ENCODE measurements at places on chromosomes 7 and 10.

GRCh38 chr10:67246066-67246555, 320.3 kb downstream of the LRRTM3 start:
- DNase-seq = no peak

DNA sequence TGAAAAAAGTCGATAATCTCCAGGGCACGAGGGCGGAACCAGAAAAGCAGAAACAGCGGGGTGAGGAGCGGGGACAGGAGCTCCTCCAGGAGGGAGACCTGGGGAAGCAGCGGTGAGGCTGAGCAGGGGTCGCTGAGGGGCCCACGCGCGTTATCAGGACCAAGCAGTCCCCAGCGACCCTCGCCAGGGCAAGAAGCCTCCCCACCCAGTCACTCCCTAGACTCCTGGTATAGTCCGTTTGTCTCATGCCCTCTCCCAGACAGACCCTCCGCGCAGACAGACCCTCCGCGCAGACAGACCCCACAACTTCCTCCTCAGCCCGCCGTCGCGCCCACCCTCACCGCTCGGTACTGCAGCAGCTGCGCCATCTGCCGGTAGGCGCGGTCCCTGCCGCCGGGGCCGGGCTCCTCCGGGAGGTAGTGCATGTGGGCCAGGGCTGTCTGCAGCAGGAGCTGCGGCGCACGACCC, 6.3 kb downstream of the ATG9B start:
- no peak for DNase-seq

DNA sequence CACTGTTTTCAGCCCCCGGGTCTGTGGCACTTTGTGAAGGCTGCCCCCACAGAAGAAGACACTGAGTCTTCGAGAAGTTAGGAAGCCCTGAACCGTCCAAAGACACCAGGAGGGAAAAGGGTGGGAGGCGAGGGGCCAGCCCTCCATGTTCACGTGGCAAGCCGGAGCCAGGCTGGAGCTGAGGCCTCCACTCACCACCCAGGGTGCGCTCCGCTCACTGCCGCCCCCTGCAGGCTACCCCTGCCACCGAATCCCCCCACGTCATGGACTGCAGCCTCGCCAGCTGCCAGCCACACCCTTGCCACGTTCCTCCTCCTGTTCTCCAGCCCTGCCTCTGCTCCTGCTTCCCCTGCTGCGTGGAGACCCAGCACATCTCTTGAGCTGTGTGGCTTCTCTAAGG, 59.0 kb upstream of the EN2 start:
- DNase-seq = no peak

DNA sequence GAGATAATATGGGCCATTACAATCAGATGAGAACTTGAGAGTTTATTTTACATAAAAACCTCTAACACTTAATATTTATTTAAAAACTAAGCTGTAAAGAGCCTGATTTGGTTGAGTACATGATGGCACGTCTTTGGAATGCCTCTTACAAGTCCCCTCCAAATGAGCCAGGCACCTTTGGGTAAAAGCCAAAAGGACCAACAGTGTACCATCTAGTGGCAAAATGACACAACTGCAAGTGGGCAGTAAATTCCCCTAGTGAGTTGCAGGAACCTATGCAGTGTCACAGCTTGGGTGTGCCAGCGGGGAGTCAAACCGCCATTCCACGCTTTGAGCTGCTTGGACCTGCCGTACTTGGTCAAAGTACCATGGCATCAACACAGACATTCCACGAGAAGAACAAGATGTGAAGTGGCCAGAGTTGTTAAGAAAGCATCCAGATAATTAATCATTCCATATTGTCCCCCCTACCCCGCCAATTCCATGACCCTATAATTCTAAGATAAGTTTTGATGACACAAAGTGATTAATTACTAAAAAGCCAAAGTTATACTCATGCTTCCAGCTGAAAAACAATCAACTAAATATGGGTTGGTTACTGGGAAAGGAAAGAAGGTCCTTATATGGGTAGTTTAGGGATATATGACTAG, 115.2 kb downstream of the SORBS1 start:
- peak; percentile 70 for DNase-seq

DNA sequence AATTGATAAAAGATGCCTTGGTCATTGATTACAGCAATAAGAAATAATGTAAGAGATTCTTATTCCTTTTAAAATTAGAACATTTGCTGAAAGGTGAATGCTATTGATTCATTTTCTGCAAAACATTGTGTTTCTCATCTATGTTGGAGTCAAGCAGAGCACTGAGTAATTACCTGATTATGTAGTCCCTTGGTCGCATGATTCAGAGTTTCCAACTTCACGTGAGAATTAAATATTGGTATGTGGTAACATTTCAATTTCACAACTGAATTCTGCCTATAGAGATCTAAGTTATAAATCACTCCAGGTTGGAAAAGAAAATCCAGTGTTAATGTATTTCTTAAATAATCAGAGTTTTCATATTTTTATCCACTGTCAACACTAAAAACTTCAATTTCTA, 701.4 kb downstream of the PHTF2 start:
- no peak for DNase-seq

DNA sequence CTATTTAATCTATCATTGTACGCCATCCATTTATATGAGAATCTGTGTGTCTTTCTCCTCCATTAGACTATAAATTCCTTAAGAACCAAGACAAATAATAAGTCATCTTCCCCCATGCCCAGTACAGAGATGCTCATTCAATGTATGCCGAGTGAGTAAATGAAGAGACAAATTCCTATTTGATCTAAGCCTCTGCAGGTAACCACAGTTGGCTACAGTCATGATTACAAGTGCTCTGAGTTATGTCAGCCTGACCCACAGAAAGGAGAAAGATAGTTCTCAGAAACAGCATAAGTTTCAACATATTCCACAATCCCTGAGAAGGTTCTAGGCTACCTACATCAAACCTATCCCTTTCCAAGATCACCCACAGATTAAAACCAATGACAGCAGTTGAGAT, 46.1 kb downstream of the MPP7 start:
- DNase-seq = no peak

DNA sequence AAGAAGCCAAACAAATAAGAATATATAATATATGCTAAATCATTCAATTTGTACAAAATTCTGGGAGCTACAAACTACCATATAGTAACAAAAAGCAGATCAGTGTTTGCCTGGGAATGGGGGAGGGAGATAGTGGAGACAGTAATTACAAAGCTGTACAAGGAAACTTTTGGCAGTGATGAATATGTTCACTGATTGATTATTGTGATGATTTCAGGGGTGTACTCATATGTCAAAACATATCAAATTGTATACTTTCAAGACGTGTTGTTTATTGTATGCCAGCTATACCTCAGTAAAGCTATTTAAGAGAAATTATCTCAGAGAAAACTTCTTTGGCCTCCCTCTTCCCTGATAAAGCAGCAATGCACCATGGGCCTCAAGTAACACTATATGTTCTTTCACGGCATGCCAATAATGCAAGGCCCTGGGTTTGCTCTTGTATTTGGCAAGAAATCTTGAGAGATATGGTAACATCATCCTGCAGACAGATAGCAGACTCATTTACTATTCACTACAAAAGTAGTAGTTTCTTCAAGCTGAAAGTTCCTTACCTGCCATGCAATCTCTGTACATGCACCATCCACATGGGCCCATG, 133.5 kb downstream of the HBP1 start:
- no peak for DNase-seq

DNA sequence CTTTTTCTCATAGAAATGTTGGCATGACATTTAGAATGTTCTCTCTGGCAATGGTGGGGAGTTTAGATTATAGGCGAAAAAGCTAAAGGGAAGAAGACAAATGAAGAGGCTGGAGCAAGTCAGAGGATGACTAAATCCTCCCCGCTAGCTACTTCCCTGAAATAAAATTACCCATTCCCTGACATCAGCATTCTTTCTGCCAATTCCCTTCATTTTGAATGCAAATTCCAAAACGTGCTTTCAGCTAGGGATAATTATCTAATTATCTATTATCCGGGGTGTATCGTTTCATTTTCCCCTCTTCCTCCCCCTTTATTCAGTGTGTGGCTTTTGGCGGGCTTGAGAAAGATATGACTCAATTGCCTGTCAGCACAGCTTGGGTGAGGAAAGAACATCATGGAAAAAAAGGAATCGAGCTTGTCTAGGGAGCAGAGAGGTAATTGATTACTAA, 672.3 kb downstream of the TNS3 start:
- DNase-seq = no peak

GRCh38 chr7:199483-200249, 7.3 kb downstream of the FAM20C start:
- DNase-seq = no peak

DNA sequence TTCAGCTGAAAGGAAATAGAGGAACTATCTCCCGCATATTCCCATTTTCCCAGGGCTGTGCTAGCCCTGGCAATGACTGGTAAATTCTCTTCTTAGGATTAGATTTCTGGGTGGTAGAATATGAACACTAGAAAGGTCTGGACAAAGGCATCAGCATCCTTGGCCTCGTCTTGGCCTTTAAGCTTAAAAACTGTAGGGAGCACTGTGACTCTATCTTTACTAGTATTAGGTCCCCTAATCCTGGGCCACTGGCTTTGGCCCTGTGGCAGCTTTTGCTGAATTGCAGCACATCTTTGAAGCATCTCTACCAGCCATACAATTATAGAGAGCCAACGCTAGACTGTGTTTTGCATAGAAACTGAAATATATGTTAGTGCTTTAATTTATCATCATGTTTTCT, 41.5 kb upstream of the EBLN1 start:
- no peak for DNase-seq

- no peak for DNase-seq
These were observed 821.0 kb upstream of the CELF2 start for GRCh38 chr10:10196701-10197100.

- DNase-seq = no peak
These were observed 203.3 kb downstream of the SEC23IP start for GRCh38 chr10:120095875-120096274.

GRCh38 chr7:123397746-123398338, 136.6 kb downstream of the IQUB start:
- DNase-seq = no peak

DNA sequence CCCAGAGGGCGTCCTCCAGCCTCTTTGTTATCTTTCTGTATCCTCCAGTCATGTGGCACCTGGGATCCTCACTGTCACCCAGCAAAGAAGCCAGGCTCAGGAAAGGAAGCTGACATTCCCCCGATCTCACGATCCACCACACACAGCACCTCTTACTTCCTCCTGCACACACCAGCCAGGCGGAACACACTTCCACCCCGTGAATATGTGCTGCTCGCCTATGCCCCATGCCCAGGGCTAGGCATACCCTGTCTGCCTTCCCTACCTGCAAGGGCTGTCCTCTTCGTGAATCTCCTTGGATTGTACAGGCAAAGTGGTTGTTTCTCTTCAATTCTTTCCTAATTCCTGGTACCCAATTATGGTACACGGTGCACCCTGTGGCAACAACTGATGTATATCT, 191.0 kb downstream of the TNS3 start:
- DNase-seq = no peak

DNA sequence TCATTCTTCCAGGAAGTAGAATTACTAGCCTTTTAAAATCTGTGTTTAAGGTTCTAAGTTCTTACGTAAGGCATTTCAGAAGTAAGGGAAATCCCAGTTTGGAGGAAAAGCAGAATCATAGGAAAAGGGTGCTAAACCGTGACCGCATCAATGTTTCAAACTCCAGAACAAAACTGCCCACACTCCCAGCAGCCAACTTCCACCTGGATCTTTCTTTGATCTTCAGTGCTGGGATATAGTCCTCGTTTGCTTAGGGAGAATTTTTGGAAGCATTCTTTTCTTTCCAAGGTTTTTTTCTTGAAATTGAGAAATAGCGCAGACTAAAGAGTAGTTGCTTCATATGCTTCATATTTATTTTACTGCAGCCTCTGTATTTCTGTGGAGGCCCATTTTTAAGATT, 8.9 kb downstream of the PROSER2 start:
- no peak for DNase-seq

DNA sequence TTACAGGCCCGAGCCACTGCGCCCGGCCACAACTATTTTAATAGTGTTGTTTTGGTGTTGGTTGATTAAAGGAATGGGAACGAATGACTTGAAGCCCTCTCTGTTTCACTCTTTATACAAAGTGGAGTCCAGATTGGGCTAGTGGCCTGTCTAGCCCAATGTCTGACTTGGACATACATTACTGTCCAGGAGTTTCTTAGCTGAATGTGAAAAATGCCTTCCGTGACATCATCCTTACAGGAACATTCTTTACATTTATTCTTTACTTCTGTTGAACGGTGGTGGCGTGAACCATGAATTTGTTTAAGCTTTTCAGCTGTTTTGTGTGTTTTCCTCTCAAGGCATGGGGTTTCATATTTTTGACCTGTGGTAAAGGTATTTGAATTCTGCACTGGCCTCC, 67.9 kb downstream of the DAGLB start:
- DNase-seq = no peak

GRCh38 chr7:35839860-35840854, 39.3 kb downstream of the SEPTIN7 start:
- DNase-seq = no peak

DNA sequence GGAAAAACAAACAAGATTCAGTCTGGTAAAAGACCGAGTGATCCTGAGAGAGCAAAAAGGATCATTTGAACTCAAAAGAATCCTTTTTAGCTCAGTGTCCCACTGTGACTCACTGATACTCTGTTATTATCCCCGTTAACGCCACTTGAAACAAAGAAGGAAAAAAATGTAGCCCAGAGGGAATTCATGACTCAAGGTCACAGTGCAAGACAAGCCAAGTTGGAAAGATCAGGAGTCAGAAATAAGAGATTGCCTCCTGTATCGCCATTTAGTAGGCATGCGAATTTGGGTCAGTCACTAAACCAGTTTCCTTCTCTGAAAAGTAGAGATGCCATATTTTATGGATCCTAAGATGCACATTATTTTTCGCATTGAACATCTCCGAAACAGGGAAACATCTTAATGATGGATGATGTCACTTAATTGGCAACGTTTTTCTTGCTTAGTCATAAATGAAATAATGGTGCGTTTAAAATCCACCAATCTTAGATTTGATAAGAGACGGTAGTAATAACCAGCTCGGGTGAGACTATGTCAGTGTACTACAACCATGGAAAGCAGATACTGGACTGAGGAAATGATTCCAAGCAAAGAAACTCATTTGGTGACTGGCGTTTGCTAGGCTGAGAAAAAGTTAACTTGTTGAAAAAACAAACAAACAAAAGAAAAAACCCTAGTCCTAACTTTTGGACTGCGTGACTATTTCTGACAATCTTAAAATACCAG, 502.0 kb upstream of the CELF2 start:
- DNase-seq = no peak

GRCh38 chr10:14111208-14111607, 219.5 kb downstream of the FRMD4A start:
- DNase-seq = no peak

- no peak for DNase-seq
These were observed 79.7 kb upstream of the PODXL start for GRCh38 chr7:131636092-131636491.

GRCh38 chr10:58404001-58404400, 18.8 kb downstream of the TFAM start:
- DNase-seq = no peak

GRCh38 chr7:7247658-7248057, 65.3 kb downstream of the C1GALT1 start:
- DNase-seq = no peak

GRCh38 chr10:86440874-86441843, 74.6 kb upstream of the GRID1 start:
- DNase-seq = no peak

Data from thoracic aorta (tissue), 2 donors.